ENCODE measurements at places on chromosomes 4 and X. TPM values are rescaled to one million over a fixed set of nuclear protein-coding genes. Genes with fewer than 3 reads are reported as not detected.

- H3K4me3 ChIP-seq: no peak overlapping the region
- no peaks in the 10 kb centered on the region for H3K36me3 ChIP-seq
- no peaks in the 10 kb centered on the region for H3K27me3 ChIP-seq
These were observed 626.5 kb upstream of the GALNTL6 start for GRCh38 chr4:171186700-171187099.

DNA sequence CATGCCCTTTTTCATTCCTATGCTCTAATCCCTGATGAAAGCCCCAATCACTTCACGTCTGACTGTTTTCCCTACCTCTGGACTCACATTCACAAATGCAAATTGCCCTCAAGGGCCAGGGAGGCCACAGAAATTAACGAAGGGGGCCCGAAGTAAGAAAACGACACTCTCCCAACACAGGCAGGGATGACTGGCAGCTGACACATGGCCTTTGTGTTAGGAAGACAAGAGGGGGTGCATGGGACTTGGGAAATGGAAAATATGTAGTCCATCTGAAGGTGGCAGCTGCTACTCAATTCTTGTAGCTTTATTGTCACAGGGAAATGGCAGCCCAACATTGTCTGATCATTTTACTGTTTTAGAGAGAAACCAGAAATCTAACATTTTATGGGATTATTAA is 12.3 kb upstream of the SPARCL1 start:
- H3K4me3 ChIP-seq: no peak overlapping the region
- no peak for DNase-seq
- H3K27me3 ChIP-seq: no peaks in the 10 kb centered on the region
- H3K36me3 ChIP-seq: no peaks in the 10 kb centered on the region
- no peaks in the 10 kb centered on the region for H3K4me1 ChIP-seq

GRCh38 chr4:10872833-10873517 is 188.4 kb upstream of the CLNK start:
- no peak for DNase-seq
- no peaks in the 10 kb centered on the region for H3K27me3 ChIP-seq
- H3K4me1 ChIP-seq: no peaks in the 10 kb centered on the region
- no peaks in the 10 kb centered on the region for H3K36me3 ChIP-seq

GRCh38 chr4:37324546-37324945 is 80.0 kb downstream of the NWD2 start:
- no peaks in the 10 kb centered on the region for H3K36me3 ChIP-seq
- no peaks in the 10 kb centered on the region for H3K27me3 ChIP-seq
- no peak for DNase-seq
- no peaks in the 10 kb centered on the region for H3K4me1 ChIP-seq

- DNase-seq: no peak
- H3K4me1 ChIP-seq: peaks cover 42% of the 10 kb centered on the region
- peak overlapping the region; percentile 1 for H3K27ac ChIP-seq
- no peaks in the 10 kb centered on the region for H3K36me3 ChIP-seq
These were observed 68.5 kb downstream of the NPNT start for GRCh38 chr4:105963461-105964400.

DNA sequence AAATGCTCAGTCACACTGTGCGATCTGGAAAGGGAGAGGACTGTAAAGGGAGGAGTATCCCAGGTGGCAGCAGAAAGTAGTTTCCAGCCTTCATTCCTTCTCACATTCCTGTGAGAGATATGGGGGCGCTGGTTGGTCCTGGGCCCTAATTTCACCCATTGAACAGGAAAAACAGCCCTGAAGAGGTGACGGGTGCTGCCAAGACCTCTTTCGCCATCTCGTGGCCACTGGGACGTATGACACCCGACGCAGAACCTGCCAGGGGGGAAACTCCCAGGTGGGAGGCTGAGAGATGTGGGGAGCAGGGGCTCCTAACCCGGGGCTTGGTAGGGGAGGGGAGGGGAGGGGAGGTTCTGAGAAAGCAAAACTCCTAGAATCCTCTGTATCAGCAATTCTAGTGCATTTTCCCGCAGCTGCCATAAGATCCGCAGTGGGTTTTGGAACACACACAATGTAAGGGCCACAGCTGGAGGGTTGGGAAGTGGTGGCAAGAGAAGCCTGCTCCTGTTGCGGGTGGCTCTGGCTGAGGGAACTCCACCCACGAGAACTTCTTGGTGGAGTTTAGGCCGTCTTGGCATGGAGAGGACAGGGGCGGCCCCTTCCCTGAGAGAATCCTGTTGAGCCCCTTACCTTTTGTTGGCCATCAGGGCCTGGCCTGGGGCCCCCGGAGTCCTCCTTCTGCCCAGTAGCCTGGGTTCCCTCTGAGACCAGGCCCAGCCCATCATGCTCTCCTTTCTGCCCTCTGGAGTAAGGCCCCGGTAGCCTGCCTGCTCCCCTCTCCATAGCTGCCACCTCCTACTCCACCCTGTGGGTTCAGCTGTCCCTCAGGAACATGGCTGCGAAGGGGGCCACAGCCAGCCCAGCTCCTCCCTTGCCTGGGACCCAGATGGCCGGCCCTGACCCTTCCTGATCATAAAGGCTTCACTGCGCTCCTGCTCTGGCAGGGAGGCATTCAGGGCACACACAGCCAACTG is 134.1 kb downstream of the OR13H1 start:
- H3K36me3 ChIP-seq: no peaks in the 10 kb centered on the region
- H3K27ac ChIP-seq: no peak overlapping the region
- DNase-seq: no peak
- no peaks in the 10 kb centered on the region for H3K27me3 ChIP-seq
- no peaks in the 10 kb centered on the region for H3K4me1 ChIP-seq

DNA sequence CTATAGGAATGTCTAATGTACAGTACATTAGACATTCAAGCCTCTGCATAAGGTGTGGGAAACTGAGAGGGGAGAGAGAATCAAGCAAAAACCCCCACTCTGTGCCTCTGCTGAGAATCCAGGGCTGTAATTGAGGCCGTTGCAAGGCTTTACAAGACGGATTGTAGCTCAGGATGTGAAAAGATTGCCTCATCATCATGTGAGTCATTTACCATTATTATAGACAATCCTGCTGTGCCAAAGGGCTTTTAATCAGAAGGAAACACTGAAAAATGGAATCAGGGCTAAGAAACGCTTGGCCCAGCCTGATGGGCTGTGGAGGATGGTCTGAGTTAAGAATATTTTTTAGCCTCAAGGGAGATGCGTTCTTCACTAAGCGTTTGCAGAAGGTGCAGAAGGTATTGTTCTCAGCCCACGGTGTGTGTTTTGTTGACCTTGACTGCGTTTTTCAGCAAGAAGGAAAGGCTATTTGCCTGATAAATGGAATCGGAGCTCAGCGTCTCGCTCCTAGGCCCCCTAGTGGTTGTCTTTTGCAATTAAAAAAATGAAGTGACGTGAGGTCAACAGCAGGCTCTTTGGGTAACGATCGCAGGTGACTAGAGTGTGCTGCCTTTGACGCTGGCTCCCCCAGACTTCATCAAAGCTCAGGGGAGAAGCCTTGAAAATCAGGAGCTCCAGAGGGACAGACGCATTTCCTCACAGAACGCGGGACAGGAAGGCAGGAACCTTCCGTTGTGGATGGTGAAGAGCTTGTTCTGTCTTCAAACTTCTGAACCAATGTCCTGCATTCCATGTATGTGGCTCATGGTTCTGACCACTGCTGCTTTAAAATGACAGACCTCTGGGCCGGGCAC is 18.1 kb upstream of the CHRNA9 start:
- DNase-seq: no peak
- peak overlapping the region; percentile 80 for H3K27ac ChIP-seq
- H3K4me3 ChIP-seq: peak overlapping the region; percentile 63

DNA sequence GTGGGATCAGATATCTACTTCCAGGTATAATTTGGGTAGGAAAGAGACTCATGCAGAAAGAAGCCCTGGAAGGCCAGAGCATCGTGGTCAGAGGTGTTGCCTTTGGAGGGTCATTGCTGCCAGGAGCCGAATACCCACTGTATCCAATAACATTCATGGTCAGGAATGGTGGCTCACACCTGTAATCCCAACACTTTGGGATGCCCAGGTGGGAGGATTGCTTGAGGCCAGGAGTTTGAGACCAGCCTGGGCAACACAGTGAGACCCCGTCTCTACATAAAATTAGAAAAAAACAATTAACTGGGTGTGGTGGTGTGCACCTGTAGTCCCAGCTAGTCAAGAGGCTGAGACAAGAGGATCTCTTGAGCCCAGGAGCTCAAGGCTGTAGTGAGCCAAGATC is 10.9 kb upstream of the F11 start:
- no peak overlapping the region for H3K27ac ChIP-seq
- no peak for DNase-seq
- no peaks in the 10 kb centered on the region for H3K36me3 ChIP-seq

- no peak for DNase-seq
- H3K4me1 ChIP-seq: no peaks in the 10 kb centered on the region
- H3K36me3 ChIP-seq: no peaks in the 10 kb centered on the region
- H3K4me3 ChIP-seq: no peak overlapping the region
- H3K27me3 ChIP-seq: no peaks in the 10 kb centered on the region
These were observed 24.3 kb upstream of the GPR34 start for GRCh38 chrX:41664375-41664901.

DNA sequence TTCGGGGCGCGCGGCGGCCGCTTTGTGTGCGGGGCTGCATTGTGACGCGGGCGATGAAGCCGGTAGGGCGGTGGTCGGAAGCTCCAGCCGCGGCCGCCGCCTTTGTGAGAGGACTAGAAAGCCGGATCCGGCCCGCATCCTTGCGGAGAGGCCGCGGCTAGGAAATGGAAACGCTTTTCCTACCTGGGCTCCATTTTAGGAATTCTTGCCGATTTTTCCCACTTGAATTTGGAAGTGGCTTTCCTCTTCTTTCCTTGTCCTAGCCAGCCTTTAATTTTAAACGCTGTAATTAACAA is 708 bp downstream of the TMSB4X start:
- H3K27ac ChIP-seq: peak overlapping the region; percentile 93
- H3K4me3 ChIP-seq: peak overlapping the region; percentile 70
- DNase-seq: no peak
- H3K36me3 ChIP-seq: no peaks in the 10 kb centered on the region
- peaks cover 15% of the 10 kb centered on the region for H3K4me1 ChIP-seq

- DNase-seq: no peak
- H3K36me3 ChIP-seq: no peaks in the 10 kb centered on the region
- no peak overlapping the region for H3K27ac ChIP-seq
- H3K4me3 ChIP-seq: no peak overlapping the region
- H3K27me3 ChIP-seq: no peaks in the 10 kb centered on the region
These were observed 93.8 kb downstream of the C4orf51 start for GRCh38 chr4:145773581-145774234.

DNA sequence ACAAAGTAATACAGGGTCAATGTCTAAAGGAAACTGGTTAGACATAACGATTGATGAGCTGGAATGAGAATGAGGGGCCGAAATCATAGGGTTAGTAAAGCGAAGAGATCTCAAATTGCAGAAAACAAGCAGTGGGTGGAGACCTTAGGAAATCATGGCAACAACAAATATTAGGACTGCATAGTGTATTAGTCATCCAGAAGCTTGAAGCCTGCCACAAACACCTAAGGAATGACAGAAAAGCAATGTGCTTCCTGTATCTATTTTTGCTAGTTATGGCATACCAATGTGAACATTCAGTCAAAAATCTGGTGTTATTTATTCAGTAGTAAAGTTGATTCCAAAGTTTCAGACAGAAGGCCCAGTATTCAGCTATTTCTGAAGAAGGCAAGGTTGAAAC is 410.9 kb upstream of the CT83 start:
- DNase-seq: no peak
- no peak overlapping the region for H3K27ac ChIP-seq
- no peaks in the 10 kb centered on the region for H3K4me1 ChIP-seq
- no peaks in the 10 kb centered on the region for H3K27me3 ChIP-seq
- no peaks in the 10 kb centered on the region for H3K36me3 ChIP-seq

- DNase-seq: no peak
- H3K4me3 ChIP-seq: no peak overlapping the region
- no peaks in the 10 kb centered on the region for H3K4me1 ChIP-seq
- H3K27ac ChIP-seq: peak overlapping the region; percentile 22
- H3K27me3 ChIP-seq: no peaks in the 10 kb centered on the region
These were observed 122.2 kb upstream of the PDE5A start for GRCh38 chr4:119750771-119751170.

DNA sequence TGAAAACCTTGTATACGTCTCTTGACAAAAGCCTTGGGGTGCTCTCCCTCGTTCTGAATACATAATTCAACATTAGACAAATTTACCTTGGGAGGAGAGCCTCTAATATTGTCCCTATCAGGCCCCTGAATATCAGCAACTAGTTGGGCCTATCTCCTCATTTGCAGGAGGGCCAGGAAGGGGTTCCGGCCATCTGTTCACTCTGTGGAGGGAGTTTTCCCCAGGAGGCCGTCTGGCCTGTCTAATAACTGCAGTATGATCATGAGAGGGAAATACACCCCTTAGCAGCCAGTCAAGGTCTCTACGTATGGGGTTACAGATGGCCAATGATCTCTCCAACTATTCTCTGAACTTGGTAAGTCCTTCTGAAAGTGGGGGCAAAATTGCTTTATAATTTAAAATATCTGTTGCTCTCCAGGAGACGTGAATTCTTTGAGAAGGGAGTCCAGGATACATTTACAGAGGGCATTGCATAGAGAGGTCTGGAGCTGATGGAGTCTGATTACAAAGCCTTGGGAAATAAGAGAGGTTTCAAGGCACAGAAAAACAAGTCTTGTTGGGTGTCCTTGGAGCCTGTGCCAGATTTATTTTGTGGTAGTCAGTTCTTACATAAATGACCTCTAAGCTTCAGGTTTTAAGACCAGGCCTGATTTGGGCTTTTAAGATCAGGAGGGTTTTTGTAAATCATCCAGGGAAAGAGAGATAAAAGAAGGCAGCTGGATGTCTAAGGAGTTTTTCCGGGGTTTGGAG is 48.2 kb upstream of the UXT start:
- H3K4me3 ChIP-seq: no peak overlapping the region
- no peaks in the 10 kb centered on the region for H3K27me3 ChIP-seq
- H3K36me3 ChIP-seq: no peaks in the 10 kb centered on the region
- H3K4me1 ChIP-seq: no peaks in the 10 kb centered on the region

DNA sequence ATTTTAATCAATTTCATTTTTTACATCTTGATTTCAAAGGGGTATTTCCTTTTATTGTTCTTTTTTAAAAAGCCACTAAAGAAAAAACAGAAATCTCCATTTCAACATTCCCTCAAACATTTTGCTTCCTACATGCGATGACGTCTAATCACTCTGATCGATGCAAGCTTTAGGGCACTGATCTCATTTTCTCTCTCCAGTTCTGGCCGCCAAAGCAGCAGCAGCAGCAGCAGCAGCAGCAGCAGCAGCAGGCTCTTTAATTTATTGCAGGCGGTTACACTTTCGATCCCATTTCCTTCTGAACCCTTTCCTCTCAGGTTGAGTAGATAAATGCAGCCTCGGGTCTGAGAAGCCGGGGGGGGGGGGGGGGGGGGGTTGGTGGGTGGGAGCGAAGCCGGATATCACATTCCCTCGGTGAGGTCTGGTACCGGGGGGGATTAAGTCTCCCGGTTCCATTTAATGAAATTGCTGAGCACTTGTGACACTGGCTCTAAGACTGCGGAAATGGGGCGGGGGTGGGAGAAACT is 3.4 kb upstream of the PCDH7 start:
- H3K4me1 ChIP-seq: peaks cover 55% of the 10 kb centered on the region
- H3K27ac ChIP-seq: peak overlapping the region; percentile 88
- peaks cover 42% of the 10 kb centered on the region for H3K27me3 ChIP-seq

SPIN2A gene
- not detected for total RNA-seq

F11 gene
- total RNA-seq: not detected

FRG2 gene
- not detected for total RNA-seq

KIAA0232 gene
- 29.9 TPM for total RNA-seq

PSAPL1 gene
- total RNA-seq: under 0.01 TPM

SH3TC1 gene
- 31.2 TPM for total RNA-seq

NUP62CL gene
- 5.5 TPM for total RNA-seq

AKAP14 gene
- not detected for total RNA-seq
